Placental pericyte (primary cell): ENCODE measurements at places on chromosomes 2 and 18. TPM values are rescaled to one million over a fixed set of nuclear protein-coding genes. Genes with fewer than 3 reads are reported as not detected.

The RAB12 gene
- 42.2 and 56.0 TPM in 2 replicates for total RNA-seq

The OSR1 gene
- total RNA-seq = 5.0 and 6.6 TPM in 2 replicates

The ITGB6 gene
- 0.57 TPM in 1 of 2 replicates, not detected in the other for total RNA-seq

The SERPINB4 gene
- total RNA-seq = 0.14 TPM in 1 of 2 replicates, not detected in the other

The CDC42EP3 gene
- 113 and 197 TPM in 2 replicates for total RNA-seq

The PCARE gene
- not detected in 2 replicates for total RNA-seq

The GFPT1 gene
- total RNA-seq = 69.4 and 152 TPM in 2 replicates

The SH3RF3 gene
- total RNA-seq = 11.6 and 32.4 TPM in 2 replicates

The LYPD1 gene
- 5.5 and 108 TPM in 2 replicates for total RNA-seq

The MOGAT1 gene
- not detected in 2 replicates for total RNA-seq

The KIAA2012 gene
- total RNA-seq = not detected in 2 replicates
